ENCODE measurements at places on chromosomes 5 and 9.

GRCh38 chr5:142012186-142012785, 541 bp downstream of the GNPDA1 start:
- no peaks in the 10 kb centered on the region for H3K27me3 ChIP-seq
- no peak overlapping the region for H3K27ac ChIP-seq
- H3K36me3 ChIP-seq, result no peaks in the 10 kb centered on the region
- DNase-seq, result peak; percentile 84
- peak overlapping the region; percentile 12 for H3K4me3 ChIP-seq

DNA sequence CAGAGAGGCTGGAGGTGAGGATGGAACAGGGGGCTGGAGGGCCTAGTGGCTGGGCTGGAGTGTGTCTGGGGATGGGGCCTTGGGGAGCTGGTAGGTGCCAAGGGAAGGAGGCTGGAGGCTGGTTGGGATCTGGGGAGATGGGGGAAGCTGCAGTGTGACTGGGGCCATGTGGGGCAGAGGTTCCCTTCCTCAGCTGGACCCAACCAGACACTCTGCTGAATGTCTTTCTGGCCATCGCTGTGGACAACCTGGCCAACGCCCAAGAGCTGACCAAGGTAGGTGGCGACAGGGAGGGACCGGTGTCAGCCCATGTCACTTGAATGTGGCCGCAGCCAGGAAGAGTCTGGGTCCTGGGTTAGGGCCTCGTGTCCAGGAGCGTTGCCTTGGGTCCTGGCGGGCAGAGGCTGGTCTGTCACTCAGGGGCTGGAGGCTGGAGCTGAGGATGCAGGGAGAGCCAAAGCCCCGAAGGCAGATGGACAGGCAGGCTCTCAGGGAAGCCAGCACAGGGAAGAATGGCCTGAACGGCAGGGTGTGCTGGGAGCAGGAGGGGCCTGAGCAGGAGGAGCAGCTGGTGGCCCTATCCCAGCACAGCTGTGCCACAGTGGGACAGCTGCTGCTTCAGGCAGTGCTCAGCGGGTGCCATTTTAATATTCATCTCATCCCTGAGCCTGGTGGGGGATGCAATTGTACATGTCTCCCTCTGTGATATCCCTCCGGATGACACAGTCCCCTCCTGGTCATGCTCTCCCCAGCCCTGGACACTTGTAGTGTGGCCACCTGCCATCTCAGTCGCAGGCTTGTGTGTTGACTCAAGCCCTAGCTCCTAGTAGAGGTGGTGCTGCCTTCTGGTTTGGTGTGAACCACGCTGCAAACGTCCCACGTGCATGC, 132.5 kb downstream of the CACNA1B start:
- DNase-seq, result no peak
- H3K4me1 ChIP-seq, result no peaks in the 10 kb centered on the region
- no peak overlapping the region for H3K27ac ChIP-seq
- no peaks in the 10 kb centered on the region for H3K36me3 ChIP-seq
- H3K27me3 ChIP-seq, result no peaks in the 10 kb centered on the region

DNA sequence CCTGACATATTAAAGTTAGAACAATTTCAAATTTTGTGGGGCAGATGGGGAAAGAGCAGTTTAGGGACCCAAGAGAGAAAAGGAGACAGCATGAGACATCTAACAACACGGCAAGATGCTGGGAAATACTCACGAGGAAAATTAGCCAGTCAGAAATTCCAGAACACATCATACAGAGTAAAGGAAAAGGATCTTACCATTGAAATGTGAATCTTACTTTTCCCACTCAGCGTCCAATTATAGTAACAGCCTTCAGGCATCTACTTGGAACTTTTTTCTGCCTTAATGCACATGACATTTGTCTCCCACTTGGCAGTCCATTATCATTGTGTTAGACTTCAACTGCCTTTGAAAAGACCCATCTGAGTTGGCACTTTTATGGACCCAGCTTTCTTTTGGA, 189.7 kb upstream of the SLC27A6 start:
- DNase-seq, result no peak
- H3K27me3 ChIP-seq, result no peaks in the 10 kb centered on the region
- H3K36me3 ChIP-seq, result no peaks in the 10 kb centered on the region
- H3K4me3 ChIP-seq, result no peak overlapping the region
- H3K27ac ChIP-seq, result no peak overlapping the region
- H3K4me1 ChIP-seq, result peaks cover 2% of the 10 kb centered on the region

GRCh38 chr9:117737721-117738226, 33.6 kb downstream of the TLR4 start:
- H3K27me3 ChIP-seq, result no peaks in the 10 kb centered on the region
- H3K27ac ChIP-seq, result no peak overlapping the region
- H3K36me3 ChIP-seq, result no peaks in the 10 kb centered on the region
- DNase-seq, result peak; percentile 31
- no peak overlapping the region for H3K4me3 ChIP-seq

DNA sequence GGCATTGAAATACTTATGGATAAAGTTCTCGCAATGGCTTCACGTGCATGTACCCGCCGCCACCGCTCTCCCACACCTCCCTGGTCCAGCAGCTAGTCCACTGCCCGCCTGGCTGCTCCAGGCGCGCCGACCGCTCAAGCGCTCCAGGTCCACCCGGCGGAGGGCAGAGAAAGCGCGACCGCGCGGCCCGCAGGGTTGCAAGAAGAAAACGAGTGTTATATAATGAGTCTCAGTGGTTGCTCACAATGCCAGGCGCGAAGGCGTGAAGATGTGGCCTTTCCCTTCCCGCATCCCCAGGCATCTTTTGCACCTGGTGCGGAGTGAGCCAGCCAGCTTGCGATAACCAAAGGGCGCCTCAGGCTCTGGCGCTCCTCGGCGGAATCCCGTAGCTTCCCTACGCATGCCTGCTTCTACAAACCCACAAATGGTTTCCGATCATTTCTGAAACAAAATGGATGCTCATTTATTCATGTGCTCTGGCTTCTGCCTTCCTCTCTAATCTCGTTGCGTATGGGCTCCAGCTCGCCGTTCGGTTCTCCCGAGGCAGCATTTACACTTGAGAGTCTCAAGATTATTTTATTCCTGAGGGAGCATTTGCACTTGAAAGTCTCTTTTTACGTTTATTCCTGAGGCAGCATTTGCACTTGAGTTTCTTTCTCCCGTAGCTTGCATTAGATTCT, 25.7 kb downstream of the CDKN2A start:
- H3K36me3 ChIP-seq, result no peaks in the 10 kb centered on the region
- H3K4me1 ChIP-seq, result peaks cover 2% of the 10 kb centered on the region
- no peak overlapping the region for H3K27ac ChIP-seq
- peaks cover 67% of the 10 kb centered on the region for H3K27me3 ChIP-seq

- no peaks in the 10 kb centered on the region for H3K4me1 ChIP-seq
- no peak overlapping the region for H3K4me3 ChIP-seq
- no peaks in the 10 kb centered on the region for H3K36me3 ChIP-seq
- no peak for DNase-seq
- H3K27ac ChIP-seq, result no peak overlapping the region
Observed at GRCh38 chr5:54563083-54563761, 45.7 kb downstream of the SNX18 start.

DNA sequence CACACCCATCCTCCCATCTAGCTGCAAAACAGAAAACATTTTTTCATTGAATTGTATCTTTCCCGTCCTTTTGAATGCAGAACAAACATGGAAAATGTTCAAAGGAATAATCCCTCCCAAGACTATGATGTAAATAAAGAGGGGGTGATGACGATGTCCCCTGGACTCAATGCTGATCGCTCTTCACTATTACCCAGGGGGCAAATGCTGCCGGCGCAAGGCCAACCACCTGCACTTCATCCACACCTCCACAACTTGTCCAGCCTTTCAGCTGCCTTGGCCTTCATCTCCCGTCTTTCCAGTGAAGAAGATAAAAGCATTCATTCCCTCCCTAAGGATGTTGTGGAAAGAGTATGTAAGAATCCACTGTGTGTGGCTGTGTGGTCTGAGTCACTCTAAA, 240.3 kb downstream of the AGTPBP1 start:
- no peak overlapping the region for H3K27ac ChIP-seq
- no peaks in the 10 kb centered on the region for H3K4me1 ChIP-seq
- no peaks in the 10 kb centered on the region for H3K36me3 ChIP-seq
- H3K27me3 ChIP-seq, result no peaks in the 10 kb centered on the region
- no peak for DNase-seq

DNA sequence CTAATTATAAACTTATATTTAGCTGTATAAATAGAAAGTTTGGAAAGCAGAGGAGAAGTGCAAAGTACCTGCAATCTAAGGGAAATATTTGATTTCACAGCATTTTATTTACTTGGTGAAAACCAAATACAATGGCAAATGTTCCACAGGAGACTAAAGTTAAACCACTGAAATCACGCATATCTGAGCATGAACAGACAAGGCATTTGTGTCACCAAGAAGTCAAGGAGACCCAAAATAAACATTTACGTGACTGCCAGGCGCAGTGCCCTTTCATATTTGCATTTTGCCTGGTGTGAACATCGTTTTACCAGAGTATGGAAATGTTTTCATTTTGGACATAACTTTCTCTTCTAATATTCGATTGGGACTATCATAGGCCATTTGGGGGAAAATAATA, 20.6 kb downstream of the UGCG start:
- DNase-seq, result no peak
- no peaks in the 10 kb centered on the region for H3K27me3 ChIP-seq
- no peaks in the 10 kb centered on the region for H3K36me3 ChIP-seq
- no peaks in the 10 kb centered on the region for H3K4me1 ChIP-seq
- no peak overlapping the region for H3K4me3 ChIP-seq
- no peak overlapping the region for H3K27ac ChIP-seq

DNA sequence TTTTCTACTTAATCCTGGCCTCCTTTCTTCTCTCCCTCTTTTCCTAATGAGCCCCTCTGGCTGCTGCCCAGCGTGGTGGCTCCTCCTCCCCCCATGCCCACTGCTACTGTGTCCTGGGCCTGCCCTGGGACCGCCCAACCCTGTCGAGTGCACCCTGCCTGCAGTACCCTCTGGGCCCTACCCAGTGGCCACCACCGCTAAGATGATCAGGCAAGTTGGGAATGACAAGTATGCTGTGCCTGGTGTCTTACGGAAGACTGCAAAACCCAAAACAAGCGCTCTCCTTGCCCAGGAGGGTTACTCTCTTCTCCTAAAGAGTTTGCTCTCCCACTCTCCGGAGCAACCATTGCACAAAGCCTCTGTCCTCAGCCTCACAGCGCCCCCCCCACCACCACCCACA, 273.7 kb downstream of the SYK start:
- no peak overlapping the region for H3K4me3 ChIP-seq
- H3K27ac ChIP-seq, result no peak overlapping the region
- H3K4me1 ChIP-seq, result peaks cover 4% of the 10 kb centered on the region
- no peaks in the 10 kb centered on the region for H3K36me3 ChIP-seq

- no peaks in the 10 kb centered on the region for H3K4me1 ChIP-seq
- no peaks in the 10 kb centered on the region for H3K36me3 ChIP-seq
- DNase-seq, result no peak
- H3K27me3 ChIP-seq, result no peaks in the 10 kb centered on the region
- H3K27ac ChIP-seq, result no peak overlapping the region
Observed at GRCh38 chr9:27413511-27414219, 110.4 kb upstream of the IFNK start.

DNA sequence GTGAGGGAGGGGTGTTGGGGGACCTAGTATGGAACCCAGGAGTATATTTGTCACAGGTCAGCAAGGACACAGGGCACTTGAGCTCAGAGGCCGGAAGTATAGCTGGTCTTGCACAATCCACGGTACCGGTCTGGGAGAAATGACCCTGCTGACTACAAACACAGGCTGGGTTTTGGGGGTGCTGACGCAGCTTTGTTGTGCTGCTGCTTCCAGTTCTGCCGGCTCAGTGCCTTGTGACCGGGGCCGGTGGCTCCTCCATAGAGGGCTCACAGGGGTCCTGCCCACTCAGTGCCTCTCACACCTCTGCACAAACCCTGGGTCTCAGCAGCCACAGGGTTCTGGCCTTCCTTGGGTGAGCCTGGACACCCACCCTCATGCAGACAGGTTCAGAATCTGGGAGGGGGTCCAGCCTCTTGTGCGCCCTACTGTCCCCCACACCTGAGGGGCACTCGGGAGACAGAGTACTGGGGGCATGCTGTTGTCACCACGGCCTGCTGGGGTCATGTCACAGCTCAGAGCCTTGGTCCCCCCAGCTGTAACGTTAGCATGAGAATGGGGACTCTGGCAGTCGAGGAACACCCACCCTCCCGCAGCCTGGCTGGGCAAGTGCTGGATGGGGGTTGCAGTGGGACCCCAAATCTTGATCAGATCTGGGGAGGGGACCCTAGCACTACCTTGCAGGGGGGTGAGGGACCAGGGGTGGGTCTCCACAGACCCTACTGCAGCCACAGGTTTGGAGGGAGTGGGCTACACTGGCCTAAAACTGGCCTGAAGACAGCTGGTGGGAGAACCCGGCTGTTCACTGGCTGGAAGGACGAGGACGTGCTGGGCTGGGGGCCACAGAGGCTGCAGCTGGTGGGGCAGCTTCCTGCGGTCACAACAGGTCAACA, 17.7 kb downstream of the NINJ1 start:
- H3K27me3 ChIP-seq, result no peaks in the 10 kb centered on the region
- no peak overlapping the region for H3K27ac ChIP-seq
- H3K36me3 ChIP-seq, result no peaks in the 10 kb centered on the region
- H3K4me3 ChIP-seq, result no peak overlapping the region

DNA sequence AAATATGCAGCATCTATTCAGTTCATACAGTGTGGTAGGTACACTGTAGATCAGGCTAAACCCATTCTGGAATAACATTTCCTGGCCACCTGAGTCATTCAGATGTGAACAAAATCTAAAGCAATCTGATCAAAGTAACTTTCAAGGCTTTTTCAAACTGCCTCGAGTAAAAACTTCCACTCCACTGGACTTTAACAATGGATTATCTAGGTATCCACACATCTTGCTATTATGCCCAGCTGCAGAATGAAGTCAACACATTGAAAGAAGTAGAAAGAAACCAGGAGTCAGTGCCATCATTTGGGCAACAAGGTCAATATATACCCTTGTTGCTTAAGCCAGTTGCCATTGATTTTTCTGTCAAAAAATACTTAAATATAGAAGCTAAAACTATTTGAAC, 1352.6 kb upstream of the NUDT12 start:
- no peak overlapping the region for H3K4me3 ChIP-seq
- no peak overlapping the region for H3K27ac ChIP-seq
- no peak for DNase-seq
- no peaks in the 10 kb centered on the region for H3K27me3 ChIP-seq

Measured in mesendoderm (in vitro differentiated cells).